Activated naive CD4-positive, alpha-beta T cell treated with anti-CD3 and anti-CD28 coated beads, Interleukin-2, amount 10 ng/mL, durations not matched to agents 7 days and 5 days (primary cell): ENCODE measurements at places on chromosomes 5 and 9.

GRCh38 chr5:114415760-114416159 is 53.9 kb downstream of the KCNN2 start:
- no peak overlapping the region for H3K4me3 ChIP-seq
- no peak for DNase-seq
- H3K27me3 ChIP-seq = no peaks in the 10 kb centered on the region
- no peak overlapping the region for H3K27ac ChIP-seq
- no peaks in the 10 kb centered on the region for H3K36me3 ChIP-seq

DNA sequence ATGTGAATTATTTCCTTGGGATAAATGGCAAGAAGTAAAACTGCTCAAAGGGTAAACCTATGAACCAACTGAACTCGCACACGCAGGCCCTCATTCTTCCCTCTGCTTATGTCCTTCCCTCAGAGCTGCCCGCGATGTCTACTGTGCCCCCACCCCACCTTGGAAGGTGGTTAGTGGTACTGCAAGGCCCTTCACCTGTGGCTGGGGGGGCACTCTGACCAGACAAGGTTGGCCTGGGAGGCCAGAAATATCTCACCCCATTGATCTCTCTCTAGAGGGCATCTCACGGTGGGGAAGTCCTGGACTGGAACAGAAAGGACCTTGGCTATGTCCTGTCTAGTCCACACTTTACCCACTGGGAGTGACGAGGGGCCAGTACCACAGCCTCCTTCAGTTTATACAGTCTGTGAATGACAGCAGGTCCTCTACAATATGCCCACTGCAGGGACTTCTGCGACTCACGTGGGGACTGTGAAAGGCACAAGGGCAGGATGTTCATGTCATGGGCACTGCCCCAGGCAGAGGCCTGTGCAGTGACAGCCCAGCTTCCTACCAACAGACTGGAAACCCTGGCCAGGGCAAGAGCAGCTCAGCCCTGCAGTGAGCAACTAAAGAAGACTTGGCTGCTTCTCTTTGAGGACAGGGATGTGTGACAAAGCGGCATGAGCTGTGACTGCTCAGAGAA is 56.8 kb upstream of the SYNPO start:
- H3K27ac ChIP-seq = no peak overlapping the region
- no peak overlapping the region for H3K4me3 ChIP-seq
- H3K4me1 ChIP-seq = no peaks in the 10 kb centered on the region
- no peak for DNase-seq
- peaks cover 30% of the 10 kb centered on the region for H3K27me3 ChIP-seq

DNA sequence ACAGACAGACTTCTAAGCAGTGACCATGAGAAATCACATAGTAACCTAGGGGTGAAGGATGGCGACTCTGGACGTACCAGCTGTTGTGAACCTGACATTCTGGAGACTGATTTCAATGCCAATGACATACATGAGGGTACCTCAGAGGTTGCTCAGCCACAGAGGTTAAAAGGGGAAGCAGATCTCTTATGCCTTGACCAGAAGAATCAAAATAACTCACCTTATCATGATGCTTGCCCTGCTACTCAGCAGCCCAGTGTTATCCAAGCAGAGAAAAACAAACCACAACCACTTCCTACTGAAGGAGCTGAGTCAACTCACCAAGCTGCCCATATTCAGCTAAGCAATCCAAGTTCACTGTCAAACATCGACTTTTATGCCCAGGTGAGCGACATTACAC is 38.0 kb upstream of the CCDC152 start:
- DNase-seq = peak; percentile 30
- H3K36me3 ChIP-seq = peaks cover 2% of the 10 kb centered on the region
- peaks cover 29% of the 10 kb centered on the region for H3K4me1 ChIP-seq
- H3K27ac ChIP-seq = no peak overlapping the region
- peaks cover 36% of the 10 kb centered on the region for H3K27me3 ChIP-seq

GRCh38 chr9:121748074-121748473 is 96.6 kb downstream of the DAB2IP start:
- no peak overlapping the region for H3K4me3 ChIP-seq
- DNase-seq = peak; percentile 42
- no peaks in the 10 kb centered on the region for H3K36me3 ChIP-seq
- peak overlapping the region; percentile 9 for H3K27ac ChIP-seq
- peaks cover 17% of the 10 kb centered on the region for H3K27me3 ChIP-seq

DNA sequence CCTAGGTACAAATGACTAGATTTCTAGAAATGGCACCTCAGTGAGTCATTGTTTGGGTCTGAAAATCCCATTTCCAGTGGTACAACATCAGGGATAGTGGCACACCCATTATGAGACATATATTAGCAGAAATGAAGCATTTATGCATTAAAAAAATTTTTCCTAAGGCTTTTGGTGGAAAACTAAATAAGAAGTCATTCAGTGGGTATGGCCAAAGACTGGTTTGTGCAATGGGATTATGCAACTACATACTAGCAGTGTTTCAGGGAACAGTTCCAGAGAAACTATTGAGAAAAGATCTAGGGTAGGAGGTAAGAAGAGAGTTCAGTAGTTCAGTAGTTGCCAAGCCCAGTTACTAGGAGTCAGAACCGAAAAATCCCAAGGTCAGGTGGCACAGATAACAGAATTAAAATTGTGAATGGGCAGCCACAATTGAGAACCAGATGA is 106.5 kb upstream of the HAPLN1 start:
- no peak overlapping the region for H3K4me3 ChIP-seq
- DNase-seq = no peak

DNA sequence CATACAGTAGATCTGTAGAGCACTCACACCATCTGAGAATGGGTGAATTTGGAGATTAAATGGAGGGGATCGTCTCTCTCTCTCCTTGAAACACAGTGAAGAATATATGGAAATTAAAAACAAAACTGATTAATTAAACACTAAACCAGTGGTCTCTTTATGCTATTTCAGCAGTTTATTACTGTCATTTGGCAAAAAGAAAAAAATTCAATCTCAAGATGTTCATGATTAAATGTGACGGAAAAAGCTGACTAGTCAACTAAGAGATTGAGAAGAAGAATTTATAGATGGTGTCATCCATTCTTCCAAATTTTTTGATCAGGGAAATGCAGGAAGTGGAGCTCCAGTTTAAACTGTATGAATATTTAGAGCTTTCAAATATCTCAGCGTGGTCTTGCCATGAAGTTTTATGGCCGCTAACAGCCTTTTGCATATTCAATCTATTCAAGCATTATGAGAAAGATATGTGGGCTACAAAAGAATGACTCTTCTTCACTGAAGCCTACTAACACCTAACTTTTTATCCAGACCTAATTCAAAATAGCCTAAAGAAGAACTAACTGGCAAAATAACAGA is 121.6 kb upstream of the DPYSL3 start:
- peaks cover 4% of the 10 kb centered on the region for H3K27me3 ChIP-seq
- no peaks in the 10 kb centered on the region for H3K36me3 ChIP-seq
- H3K4me1 ChIP-seq = no peaks in the 10 kb centered on the region
- no peak for DNase-seq

DNA sequence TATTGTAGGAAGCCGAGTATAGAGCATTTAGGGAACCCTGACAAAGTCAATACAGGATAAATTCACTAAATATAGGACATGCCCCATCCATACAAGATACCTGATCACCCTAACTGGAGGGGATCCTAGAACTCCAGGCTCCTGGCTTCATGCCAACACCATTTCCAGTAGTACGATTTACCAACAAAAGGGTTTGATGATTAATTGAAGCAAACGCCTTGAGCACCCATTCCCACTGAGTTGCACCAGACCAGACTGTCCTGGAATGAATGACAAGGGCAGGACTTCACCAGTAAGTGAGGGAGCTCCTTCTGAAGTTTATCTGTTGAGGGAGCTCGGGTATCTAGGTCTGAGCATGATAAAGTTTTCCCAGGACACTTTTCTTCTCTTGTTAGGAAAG is 327.2 kb upstream of the MSX2 start:
- no peaks in the 10 kb centered on the region for H3K4me1 ChIP-seq
- H3K4me3 ChIP-seq = no peak overlapping the region
- no peak for DNase-seq

DNA sequence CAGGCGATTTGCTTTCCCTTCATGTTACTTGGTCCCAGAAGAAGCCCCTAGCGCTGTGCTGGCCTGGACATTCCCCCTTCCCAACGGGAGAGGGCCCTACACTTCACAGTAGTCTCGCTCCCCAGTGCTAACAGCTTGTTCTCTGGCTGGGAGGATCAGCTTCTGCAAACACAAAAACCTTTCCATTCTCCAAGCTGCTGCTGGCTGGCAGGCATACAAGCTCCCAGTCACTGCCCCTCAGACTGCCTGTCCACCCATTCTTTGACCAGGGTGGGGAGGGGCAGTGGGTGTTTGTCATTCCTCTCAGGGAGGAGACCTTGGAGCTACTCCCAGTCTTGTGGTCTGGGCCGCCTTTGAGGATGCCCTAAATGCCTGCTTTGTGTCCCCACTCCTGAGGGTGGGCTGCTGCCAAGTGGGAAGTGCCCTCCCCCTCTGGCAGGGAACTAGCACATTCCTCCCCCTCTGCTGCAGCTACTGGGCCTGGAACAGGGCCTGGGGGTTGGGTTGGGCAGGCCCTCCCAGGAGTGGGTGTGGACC is 20.8 kb downstream of the ENHO start:
- peaks cover 23% of the 10 kb centered on the region for H3K27me3 ChIP-seq
- H3K36me3 ChIP-seq = no peaks in the 10 kb centered on the region
- no peak for DNase-seq

GRCh38 chr5:11385251-11385900 is 518.9 kb downstream of the CTNND2 start:
- H3K4me3 ChIP-seq = no peak overlapping the region
- no peak for DNase-seq
- H3K4me1 ChIP-seq = peaks cover 9% of the 10 kb centered on the region
- H3K36me3 ChIP-seq = peaks cover 2% of the 10 kb centered on the region
- peaks cover 50% of the 10 kb centered on the region for H3K27me3 ChIP-seq

GRCh38 chr9:4306066-4306776 is 6.4 kb upstream of the GLIS3 start:
- H3K4me3 ChIP-seq = no peak overlapping the region
- no peak overlapping the region for H3K27ac ChIP-seq
- no peaks in the 10 kb centered on the region for H3K36me3 ChIP-seq
- H3K27me3 ChIP-seq = peaks cover 26% of the 10 kb centered on the region

- no peak for DNase-seq
- no peak overlapping the region for H3K27ac ChIP-seq
- no peak overlapping the region for H3K4me3 ChIP-seq
- no peaks in the 10 kb centered on the region for H3K27me3 ChIP-seq
Measured at GRCh38 chr9:77831781-77832180, 183.7 kb upstream of the GNA14 start.

DNA sequence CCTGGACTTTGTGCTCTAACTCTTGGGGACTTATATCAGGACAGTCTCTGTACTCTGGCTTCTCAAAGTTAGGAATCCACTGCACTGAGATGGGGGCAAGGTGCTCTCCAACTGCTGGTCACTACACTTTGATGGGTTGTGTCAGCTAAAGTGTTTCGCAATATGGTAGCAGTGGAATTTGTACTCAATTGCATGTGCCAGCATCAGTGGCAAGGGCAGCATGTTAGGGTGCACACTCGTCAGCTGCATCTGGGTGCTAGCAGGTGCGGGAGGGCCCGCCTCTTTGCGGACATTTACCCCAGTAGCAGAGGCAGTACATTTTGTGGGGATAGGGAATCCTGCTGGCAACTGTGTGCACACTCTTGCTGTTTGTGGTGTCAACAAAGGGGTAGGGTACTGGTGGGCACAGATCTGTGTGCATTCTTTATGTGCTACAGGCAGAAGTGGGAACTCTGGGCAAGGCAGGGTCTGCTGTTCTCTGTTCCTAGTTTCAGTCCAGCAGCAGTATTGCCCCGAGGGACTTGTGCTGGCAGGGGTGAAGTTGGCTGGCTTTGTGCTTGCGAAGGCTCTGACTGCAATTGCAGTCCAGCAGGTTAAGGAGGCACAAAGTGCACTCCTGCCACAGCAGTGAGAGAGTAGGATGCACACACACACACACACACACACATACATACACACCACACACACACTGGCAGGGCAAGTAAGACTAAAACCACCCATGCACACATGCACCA is 924.8 kb upstream of the CDH9 start:
- H3K4me3 ChIP-seq = no peak overlapping the region
- no peaks in the 10 kb centered on the region for H3K36me3 ChIP-seq
- DNase-seq = no peak
- H3K4me1 ChIP-seq = no peaks in the 10 kb centered on the region

DNA sequence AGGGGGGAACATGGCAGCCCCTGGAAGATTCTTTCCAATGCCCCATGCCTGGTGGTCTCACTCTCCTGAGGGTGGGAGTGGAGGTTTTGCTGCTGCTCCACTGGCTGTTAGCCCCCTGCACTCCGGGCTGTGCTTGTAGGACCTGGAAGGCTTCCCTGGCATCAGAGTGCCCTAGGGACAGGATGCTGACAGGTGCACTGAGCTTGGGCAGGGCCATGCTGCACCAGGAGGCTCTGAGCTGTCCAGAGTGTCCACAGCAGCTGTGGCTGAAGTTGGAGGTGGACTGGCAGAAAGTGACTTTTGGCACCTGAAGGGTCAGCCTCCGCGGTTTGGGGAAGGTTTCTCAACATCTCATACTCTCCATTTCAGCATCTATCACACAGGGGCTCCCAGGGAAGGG is 249.1 kb downstream of the GADD45G start:
- no peak for DNase-seq
- H3K4me3 ChIP-seq = no peak overlapping the region
- peaks cover 54% of the 10 kb centered on the region for H3K27me3 ChIP-seq
- no peaks in the 10 kb centered on the region for H3K36me3 ChIP-seq

DNA sequence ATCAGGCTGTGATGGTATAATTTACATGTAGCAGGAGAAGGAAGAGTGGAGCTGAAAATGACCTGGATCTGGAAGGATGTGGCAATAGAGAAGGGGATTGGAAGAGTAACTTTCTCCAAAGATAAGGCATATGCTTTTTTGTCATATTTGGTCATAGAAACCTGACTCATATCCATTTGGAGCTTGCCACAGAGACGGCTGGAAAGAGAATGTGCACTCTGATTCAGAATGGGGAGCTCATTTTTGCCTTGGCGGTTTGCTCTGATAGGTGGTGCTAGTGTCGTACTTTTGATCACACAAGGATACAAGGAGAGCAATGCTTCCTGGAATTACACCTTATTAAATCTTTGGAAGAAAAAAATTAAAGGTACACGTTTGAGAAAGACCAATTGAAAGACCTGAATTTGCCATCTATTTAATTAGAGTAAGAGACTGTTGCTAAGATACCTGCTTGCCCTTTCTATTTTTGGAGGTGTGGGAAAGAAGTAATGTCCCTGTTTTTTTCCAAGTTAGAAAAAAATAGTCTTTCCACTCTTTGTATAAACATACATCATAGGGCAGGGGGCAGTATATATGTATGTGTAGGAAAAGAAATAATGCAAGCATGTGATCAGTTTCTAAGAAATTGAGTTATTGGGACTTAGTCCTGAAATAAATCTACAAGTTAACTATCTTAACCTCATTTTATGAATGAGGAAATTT is 5.4 kb downstream of the LSM11 start:
- DNase-seq = no peak
- H3K36me3 ChIP-seq = peaks cover 19% of the 10 kb centered on the region
- no peaks in the 10 kb centered on the region for H3K27me3 ChIP-seq
- no peak overlapping the region for H3K27ac ChIP-seq
- no peak overlapping the region for H3K4me3 ChIP-seq

GRCh38 chr9:128175726-128176125 is 15.6 kb downstream of the CIZ1 start:
- no peak overlapping the region for H3K4me3 ChIP-seq
- H3K4me1 ChIP-seq = no peaks in the 10 kb centered on the region
- no peaks in the 10 kb centered on the region for H3K27me3 ChIP-seq
- DNase-seq = no peak
